ENCODE measurements at places on chromosomes 7 and 10.

GRCh38 chr10:70538195-70538520 lies 59.6 kb downstream of the PALD1 start:
- no peak overlapping the region for H3K4me3 ChIP-seq
- H3K4me1 ChIP-seq = no peaks in the 10 kb centered on the region
- no peak overlapping the region for H3K27ac ChIP-seq
- H3K27me3 ChIP-seq = no peaks in the 10 kb centered on the region

- no peaks in the 10 kb centered on the region for H3K27me3 ChIP-seq
- H3K27ac ChIP-seq = no peak overlapping the region
- H3K4me3 ChIP-seq = no peak overlapping the region
- H3K36me3 ChIP-seq = no peaks in the 10 kb centered on the region
- DNase-seq = peak; percentile 16
- H3K4me1 ChIP-seq = peaks cover 6% of the 10 kb centered on the region
These were observed 74.6 kb upstream of the GDF10 start for GRCh38 chr10:47225219-47225927.

- peaks cover 3% of the 10 kb centered on the region for H3K27me3 ChIP-seq
- no peaks in the 10 kb centered on the region for H3K36me3 ChIP-seq
- H3K4me1 ChIP-seq = peaks cover 4% of the 10 kb centered on the region
- no peak overlapping the region for H3K27ac ChIP-seq
These were observed 20.4 kb upstream of the KNDC1 start for GRCh38 chr10:133139551-133140065.

DNA sequence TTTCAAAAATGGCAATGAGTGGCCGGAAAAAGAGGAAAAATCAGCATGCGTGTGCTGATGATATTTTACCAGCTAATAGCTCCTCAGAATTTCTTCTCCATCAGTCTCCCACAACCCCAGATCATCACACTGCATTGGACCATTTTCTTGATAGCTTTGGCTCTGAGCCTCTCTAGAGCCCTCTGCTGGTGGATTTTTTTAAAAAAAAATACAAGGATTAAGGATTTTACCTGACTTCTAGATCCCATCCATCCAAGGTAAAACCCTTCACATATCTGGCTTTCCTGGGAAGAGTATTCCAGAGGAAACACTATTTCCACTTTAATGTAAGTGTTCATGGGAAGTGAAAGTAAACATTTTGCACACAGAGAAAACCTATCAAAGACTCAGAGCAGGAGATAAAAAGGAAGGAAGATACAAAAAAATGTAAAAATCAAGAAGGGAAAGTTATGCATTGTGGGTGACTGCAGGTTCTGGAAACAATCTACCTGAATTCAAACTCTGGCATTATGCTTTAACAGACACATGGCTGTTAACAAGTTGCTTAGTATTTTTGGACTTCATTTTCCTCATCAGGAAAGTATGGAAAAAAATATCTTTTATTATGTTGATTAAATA lies 380.9 kb downstream of the LRRTM3 start:
- DNase-seq = no peak
- H3K36me3 ChIP-seq = no peaks in the 10 kb centered on the region
- no peaks in the 10 kb centered on the region for H3K4me1 ChIP-seq
- no peak overlapping the region for H3K27ac ChIP-seq
- no peaks in the 10 kb centered on the region for H3K27me3 ChIP-seq

DNA sequence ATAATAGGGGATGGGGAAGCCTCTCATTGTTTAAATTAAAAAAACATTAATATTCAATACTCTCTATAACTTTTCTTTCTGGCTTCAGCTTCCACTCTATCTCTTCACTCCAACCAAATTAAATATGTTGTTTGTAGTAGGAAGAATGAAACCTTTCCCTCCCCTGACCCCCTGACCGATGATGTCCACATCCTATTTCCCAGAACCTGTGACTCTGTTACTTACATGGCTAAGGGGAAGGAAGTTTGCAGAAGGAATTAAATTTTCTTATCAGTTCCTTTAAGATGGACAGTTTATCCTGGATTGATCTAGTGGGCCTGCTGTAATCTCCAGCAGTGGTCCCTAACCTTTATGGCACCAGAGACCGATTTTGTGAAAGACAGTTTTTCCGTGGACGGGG lies 130.0 kb downstream of the PLXDC2 start:
- no peaks in the 10 kb centered on the region for H3K27me3 ChIP-seq
- H3K4me1 ChIP-seq = no peaks in the 10 kb centered on the region
- H3K4me3 ChIP-seq = no peak overlapping the region
- no peaks in the 10 kb centered on the region for H3K36me3 ChIP-seq
- H3K27ac ChIP-seq = no peak overlapping the region
- DNase-seq = no peak

DNA sequence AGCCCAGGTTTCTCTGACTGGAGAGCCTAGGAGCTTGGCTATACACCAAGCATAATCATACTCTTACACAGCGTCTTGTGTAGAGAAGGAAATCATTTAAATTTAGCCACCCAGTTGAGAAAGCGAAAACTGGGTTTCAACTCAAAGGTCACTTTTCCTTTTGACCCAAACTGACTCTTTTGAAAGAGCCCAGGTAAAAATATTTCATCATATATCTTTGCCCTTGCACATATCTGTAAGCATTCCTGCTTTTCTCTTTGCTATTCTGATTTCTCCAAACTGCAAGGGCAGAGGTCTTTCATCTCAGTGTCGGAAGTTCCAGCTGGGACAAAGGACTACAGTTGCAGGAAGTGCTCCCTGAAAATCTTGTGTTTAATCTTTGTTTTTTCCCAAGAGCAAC lies 22.0 kb upstream of the ABCB4 start:
- DNase-seq = no peak
- H3K36me3 ChIP-seq = no peaks in the 10 kb centered on the region
- H3K4me1 ChIP-seq = no peaks in the 10 kb centered on the region
- peaks cover 4% of the 10 kb centered on the region for H3K27me3 ChIP-seq

DNA sequence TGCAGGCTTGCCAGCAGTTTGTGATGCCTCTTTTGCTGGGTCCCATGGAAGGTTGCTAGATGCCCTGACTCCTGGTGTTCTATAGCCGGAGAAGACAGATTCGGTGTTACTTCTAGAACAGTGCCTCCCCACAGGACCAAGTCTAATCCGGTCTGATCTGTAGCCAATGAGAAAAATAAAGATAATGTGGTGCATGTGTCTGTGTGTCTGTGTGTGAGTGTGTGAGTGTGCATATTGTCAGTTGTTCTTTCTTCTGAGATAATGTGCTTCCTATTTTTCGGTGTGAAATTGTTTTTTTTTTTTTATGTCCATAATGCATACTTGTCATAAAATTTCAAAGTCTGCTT lies 29.7 kb upstream of the ZNRF2 start:
- H3K27me3 ChIP-seq = no peaks in the 10 kb centered on the region
- DNase-seq = no peak
- no peak overlapping the region for H3K27ac ChIP-seq

- H3K27me3 ChIP-seq = no peaks in the 10 kb centered on the region
- no peak for DNase-seq
- peaks cover 2% of the 10 kb centered on the region for H3K4me1 ChIP-seq
- no peak overlapping the region for H3K4me3 ChIP-seq
These were observed 8.0 kb downstream of the XRCC2 start for GRCh38 chr7:152667958-152668357.

DNA sequence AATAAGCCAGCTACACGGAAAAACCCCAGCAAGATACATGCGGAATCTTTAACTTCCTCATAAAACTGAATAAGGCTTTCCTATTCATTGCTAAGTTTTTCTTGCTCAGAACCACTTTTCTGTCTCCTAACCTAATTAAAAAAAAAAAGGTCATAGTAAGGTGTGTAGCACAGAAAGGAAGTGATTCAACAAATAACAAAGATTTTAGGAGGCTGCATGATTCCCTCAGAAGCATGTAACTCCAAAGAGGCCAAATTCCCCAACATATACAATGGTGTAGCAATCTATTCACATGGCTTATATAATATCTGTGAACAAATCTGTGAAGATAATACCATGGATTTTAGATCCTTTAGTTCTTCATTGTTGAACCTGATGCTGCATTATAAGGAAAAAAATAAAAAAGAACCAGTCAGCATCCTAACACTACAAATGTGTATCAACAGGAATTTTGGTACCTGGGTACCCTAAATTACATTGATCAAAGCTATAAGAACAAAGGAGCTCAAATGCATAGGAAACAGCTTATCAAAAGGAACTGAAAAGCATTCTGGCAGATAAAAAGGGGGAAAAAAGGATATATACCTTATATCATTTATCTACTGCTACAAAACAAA lies 63.8 kb downstream of the IMMP2L start:
- H3K36me3 ChIP-seq = peaks cover 22% of the 10 kb centered on the region
- H3K4me3 ChIP-seq = no peak overlapping the region
- peaks cover 16% of the 10 kb centered on the region for H3K4me1 ChIP-seq

- no peaks in the 10 kb centered on the region for H3K36me3 ChIP-seq
- DNase-seq = no peak
- H3K27me3 ChIP-seq = peaks cover 11% of the 10 kb centered on the region
- H3K4me3 ChIP-seq = no peak overlapping the region
- H3K4me1 ChIP-seq = no peaks in the 10 kb centered on the region
These were observed 24.5 kb downstream of the FAM171A1 start for GRCh38 chr10:15346440-15347141.

DNA sequence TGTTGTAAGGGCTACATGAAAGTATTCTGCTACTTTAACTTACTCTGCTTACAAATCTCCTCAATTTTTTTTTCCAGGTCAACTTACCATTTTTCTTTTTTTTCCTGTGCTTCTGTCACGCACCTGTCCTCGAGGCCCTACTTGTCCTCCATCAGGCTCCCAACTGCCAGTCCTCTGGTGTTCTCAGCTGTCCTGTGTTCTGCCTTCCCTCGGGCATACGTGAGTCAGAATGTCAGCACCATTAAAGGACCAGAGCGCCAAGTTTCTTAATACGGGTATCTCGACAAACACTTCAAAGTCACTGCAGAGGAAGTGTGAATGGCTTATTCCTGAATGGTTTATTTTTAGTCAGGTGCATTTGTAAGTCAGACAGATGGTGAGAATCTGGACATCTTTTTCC lies at the start of gene TEX47:
Gene TEX47 (minus strand): TSS at position 185 of the 400 bp plus-strand sequence. CDS start 795 bp downstream, outside the sequence.
- H3K27me3 ChIP-seq = peaks cover 3% of the 10 kb centered on the region
- no peak within 1 kb of the TSS for H3K4me3 ChIP-seq
- H3K27ac ChIP-seq = no peak within 1 kb of the TSS
- H3K36me3 ChIP-seq = no peaks in the 10 kb centered on the region
- H3K4me1 ChIP-seq = no peaks in the 10 kb centered on the region
- no peak for DNase-seq

DNA sequence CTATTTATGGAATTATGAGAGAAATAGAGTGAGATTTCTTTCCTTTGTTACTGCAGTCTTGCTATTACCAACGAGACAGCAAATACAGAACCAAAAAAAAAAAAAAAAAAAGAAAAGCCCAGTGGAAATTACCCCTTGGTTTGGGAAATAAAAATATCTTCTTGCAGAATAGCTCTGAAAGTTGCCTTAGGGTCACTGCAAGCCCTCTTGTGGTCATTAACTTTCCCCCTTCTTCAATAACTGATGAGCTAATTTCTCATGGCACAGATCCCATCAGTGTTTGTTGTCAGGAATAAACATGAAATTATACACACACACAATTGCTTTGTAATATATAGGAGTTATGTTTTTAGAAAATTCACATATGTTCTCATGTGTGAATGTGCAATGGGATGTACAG lies 111.0 kb upstream of the FEZF1 start:
- DNase-seq = no peak
- no peaks in the 10 kb centered on the region for H3K27me3 ChIP-seq
- H3K27ac ChIP-seq = no peak overlapping the region
- H3K4me3 ChIP-seq = no peak overlapping the region
- H3K4me1 ChIP-seq = no peaks in the 10 kb centered on the region
- no peaks in the 10 kb centered on the region for H3K36me3 ChIP-seq

DNA sequence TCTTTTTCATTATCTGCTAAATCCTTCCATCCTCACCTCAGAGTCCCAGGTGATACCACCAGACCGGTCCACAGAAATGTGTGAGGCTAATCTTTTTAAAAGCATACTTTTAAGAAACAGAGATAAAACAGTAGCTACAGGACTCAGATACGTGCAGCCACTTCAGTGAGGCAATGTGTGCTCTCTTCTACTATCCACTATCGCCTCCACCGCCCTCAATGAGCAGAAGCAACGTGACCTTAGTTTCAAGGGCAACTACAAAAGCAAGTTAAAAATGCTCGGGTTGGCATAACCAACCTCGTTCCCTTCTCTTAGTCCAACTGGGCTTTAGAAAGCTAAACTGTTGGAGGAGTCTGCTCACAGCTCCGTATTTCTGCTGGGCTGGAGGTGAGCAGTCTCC lies 4.2 kb downstream of the FGFR2 start:
- H3K27ac ChIP-seq = no peak overlapping the region
- peaks cover 27% of the 10 kb centered on the region for H3K27me3 ChIP-seq
- no peak overlapping the region for H3K4me3 ChIP-seq
- H3K4me1 ChIP-seq = peaks cover 3% of the 10 kb centered on the region
- no peaks in the 10 kb centered on the region for H3K36me3 ChIP-seq

- no peaks in the 10 kb centered on the region for H3K36me3 ChIP-seq
- DNase-seq = no peak
These were observed 36.3 kb upstream of the EXOC6 start for GRCh38 chr10:92811986-92812385.

DNA sequence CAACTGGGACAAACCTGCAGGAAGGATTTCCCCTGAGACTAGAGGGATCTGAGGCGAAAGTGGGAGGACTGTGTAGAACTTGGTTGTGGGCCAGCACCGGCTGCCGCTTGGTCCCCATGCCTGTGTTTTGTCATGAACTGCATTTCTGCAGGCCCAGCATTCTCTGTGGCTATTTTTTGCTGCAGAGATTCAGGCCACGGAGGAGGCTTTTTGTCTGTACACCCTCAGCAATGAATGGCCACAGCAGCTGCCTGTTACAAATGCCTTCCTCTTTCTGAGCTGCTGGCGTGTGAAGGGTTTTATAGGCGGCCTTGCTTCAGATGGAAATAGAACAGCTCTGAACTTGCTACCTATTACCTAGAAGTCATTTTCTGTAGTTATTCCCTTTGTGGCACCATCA lies 164.4 kb downstream of the SH2D4B start:
- no peaks in the 10 kb centered on the region for H3K36me3 ChIP-seq
- no peaks in the 10 kb centered on the region for H3K4me1 ChIP-seq
- no peak for DNase-seq
- H3K27me3 ChIP-seq = peaks cover 6% of the 10 kb centered on the region
- no peak overlapping the region for H3K4me3 ChIP-seq
- no peak overlapping the region for H3K27ac ChIP-seq

DNA sequence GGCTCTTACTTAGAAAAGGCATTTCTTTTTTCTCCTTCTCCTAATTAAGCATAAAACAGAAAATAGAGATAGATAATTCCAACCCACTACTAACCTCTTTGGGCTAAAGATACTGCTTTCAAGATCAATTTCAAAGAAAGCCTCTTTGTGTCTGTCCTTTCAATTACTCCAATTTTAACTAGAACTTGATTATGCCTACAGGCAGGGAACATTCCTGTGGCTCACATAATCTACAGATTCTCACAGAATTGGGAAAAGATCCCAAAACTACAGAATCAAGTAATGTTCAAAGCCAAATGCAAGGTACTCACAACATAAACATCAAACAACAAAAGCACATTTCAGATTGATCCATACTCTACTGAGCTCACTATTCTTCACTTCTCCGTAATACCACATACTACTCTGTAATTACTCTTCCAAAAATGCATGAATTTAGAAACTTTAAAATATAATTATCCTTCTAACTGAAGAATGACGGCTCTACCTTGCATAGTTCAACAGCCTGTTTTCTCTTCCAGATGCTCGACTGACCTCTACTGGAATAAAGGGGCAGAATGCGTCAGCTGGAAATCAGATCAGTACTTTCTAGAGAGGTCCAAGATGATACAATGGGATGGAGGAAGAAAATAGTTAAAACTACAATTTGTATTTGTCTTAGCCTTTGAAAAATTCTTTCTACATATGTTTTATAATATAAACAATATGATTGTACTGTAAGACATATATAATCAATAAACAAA lies 3.9 kb downstream of the MTERF1 start:
- DNase-seq = no peak
- H3K4me1 ChIP-seq = peaks cover 31% of the 10 kb centered on the region
- H3K4me3 ChIP-seq = no peak overlapping the region
- no peak overlapping the region for H3K27ac ChIP-seq
- H3K27me3 ChIP-seq = no peaks in the 10 kb centered on the region

Data from activated CD8-positive, alpha-beta T cell treated with anti-CD3 and anti-CD28 coated beads for 36 hours (primary cell).